ENCODE measurements at places on chromosomes 11 and 22.

GRCh38 chr11:38438091-38438490 is 1840.1 kb upstream of the RAG2 start:
- DNase-seq = no peak

GRCh38 chr11:106913141-106913540 is 105.1 kb downstream of the GUCY1A2 start:
- no peak for DNase-seq

GRCh38 chr22:41862530-41863266 is 29.8 kb downstream of the SREBF2 start:
- DNase-seq = no peak

- no peak for DNase-seq
These were observed 14.6 kb downstream of the MS4A6A start for GRCh38 chr11:60168306-60168705.

- DNase-seq = no peak
These were observed 22.8 kb upstream of the PPFIA1 start for GRCh38 chr11:70247710-70248072.

GRCh38 chr22:36144886-36145541 is 15.5 kb downstream of the APOL3 start:
- DNase-seq = peak; percentile 40

DNA sequence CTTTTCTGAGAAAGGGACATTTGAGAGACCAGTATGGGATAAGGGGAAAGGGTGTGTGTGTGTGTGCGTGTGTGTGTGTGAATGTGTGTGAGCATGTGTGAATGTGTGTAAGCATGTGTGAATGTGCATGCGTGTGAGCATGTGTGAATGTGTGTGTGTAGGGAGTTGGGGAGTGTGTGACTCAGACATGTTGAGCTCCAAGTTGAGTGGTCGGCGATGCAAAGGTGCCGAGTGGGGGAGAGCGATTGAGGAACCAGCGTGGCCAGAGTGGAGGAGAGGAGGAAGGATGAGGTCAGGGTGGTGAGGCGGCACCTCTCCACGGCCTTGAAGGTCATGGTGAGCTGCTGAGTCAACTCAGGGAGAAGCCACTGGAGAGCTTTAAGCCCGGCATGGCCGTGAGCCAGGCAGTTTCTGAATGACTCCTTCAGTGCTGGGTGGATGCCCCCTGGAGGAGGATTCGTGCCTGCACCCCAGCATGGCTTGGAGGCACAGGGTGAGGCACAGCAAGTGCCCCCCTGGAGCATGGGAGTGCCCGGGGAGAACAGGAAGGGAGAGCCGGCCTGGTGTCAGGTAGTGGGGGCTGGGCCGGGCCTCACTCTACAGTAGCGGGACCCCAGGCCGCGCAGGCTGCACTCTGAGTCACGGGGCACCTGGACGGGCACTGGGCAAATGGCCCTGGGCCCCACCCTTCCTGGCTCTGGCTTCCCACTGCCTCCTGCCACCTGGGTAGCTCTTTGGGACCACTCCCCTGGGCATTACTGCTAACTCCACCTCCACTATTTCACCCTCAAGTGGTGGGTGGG is 8.2 kb upstream of the CCDC88B start:
- no peak for DNase-seq

- no peak for DNase-seq
These were observed 922 bp upstream of the CSNK1E start for GRCh38 chr22:38317995-38318715.

DNA sequence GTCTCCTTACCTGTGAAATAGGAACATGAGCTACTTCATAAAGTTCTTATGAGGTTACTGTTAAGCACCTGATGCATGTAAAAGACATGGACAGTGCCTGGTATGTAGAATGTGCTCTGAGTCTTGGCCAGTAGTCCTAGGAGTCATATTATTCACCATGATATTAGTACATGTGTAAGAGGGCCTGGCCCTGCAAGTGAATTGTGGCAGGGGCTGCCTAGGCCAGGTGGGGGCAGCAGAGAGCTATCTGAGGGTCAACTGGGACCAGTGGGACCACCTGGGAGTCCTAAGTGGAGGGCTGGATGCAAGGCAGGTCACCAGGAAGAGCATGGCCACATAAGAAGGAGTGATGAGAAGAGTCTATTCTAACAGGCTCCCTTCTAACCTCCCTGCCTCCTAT is 529.5 kb downstream of the SOX6 start:
- no peak for DNase-seq

DNA sequence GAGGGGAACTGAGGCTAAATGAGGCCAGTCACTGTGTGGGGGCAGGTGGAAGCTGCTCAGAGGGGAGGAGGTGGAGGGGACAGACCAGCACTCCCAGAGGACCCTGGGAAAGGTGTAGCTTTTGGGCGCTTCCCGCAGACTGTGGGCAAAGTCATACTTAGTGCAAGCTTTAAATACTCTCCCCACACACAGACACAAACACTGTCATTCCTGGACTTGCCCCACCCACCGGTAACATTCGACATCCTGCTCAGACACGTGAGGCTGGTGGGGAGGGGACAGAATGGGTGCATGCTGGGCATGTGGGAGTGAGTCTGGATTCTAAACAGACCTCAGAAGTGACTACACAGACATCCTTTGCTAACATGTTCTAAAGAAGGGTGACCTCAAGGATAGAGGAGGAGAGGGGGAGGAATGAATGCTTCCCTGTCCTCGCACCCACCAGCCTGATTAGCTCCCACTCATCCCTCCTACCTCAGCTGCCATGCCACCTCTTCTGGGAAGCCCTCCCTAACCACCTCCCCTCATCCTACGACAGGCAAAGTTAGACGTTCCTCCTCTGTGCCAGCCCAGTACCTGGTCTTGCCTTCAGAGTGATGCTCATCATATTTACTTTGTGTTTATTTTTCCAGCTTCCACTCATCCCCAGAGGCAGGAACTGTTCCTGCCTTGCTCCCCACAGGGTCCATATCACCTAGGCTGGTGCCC is 22.2 kb downstream of the TSKU start:
- no peak for DNase-seq

GRCh38 chr11:36095716-36096115 is 151.9 kb downstream of the LDLRAD3 start:
- no peak for DNase-seq

DNA sequence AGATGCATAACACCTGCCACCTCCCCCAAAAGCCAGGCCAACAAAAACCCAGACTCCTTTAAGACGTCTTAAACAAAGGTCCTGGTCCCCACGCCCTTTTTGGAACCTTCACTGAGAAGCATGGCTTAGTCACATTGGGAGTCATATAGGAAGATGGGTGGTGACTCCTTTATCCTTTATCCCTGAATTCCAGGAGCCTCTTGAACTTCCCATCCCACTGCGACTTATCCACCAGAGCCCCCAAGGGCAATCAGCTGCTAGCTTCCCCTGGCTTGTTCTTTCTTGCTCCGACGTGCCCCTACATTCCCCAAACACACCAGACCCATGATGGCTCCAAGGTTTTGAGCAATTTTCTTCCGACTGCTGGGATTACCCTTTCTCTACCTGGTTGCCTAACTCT is 567.0 kb upstream of the CADM1 start:
- DNase-seq = no peak

DNA sequence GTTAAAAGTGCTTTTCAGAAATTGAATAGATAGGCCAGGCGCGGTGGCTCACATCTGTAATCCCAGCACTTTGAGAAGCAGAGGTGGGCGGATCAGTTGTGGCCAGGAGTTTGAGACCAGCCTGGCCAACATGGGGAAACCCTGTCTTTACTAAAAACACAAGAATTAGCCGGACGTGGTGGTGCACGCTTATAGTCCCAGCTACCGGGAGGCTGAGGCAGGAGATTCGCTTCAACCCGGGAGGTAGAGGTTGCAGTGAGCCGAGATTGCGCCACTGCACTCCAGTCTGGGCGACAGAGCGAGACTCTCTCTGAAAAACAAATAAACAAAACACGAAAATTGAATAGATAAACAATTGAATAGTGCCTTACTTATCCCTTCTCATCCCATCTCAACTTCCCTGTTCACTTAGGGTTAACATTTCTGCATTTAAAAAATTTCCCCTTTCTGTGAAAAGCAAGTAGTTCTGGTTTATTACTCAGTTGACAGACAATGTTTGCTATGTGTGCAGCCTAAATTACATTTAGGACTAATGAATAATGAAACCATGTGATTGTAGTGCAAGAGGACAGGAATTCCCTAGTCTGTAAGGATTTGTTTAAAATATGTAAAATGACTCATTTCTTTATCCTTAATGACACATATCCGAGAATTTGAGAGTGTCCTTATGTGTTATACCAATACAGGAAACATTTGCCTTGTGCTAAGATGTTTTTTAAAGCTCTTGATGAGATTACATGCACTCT is 6.0 kb downstream of the RNF169 start:
- no peak for DNase-seq

GRCh38 chr11:25423436-25424199 is 908.3 kb upstream of the ANO3 start:
- DNase-seq = no peak

Data from hypothalamus (tissue), 51 donors.